ENCODE measurements at places on chromosomes 4 and X.

DNA sequence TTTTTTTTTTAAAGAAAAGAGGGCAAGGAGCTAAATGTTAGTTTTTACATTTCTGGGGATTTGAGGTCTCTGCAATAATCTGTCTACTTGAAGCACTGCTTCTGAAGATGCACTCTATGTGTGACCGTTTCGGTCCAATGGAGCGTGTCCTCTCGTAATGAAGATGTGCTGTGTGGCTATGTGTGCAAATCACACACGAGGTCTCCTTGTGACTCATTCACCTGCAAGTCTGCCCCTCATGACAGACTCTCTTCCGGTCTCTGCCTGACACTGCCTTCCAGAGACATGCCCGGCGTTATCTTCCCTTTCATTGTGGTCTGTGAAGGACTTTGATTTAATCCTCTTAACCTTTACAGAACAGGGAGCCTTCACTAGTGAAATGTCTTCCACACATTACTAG is 84.3 kb downstream of the TRAM1L1 start:
- DNase-seq, result no peak

DNA sequence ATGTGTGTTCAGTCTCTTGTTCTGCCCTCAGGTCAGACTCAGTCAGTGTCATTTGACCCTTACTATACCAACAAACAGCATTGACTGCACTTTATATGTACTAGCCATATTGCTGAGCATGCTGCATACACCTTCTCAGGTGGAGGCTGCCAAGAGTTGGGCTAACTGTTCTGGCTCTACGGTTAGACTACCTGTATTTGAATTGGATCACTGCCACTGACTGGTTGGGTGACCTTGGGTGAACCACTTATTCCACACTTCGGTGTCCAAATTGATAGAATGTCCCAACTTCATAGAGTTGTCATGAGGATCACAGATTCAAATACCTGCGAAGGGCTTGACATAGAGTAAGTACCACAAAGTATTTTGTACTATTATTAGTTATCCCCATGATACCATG is 91.2 kb upstream of the GPR50 start:
- DNase-seq, result no peak

DNA sequence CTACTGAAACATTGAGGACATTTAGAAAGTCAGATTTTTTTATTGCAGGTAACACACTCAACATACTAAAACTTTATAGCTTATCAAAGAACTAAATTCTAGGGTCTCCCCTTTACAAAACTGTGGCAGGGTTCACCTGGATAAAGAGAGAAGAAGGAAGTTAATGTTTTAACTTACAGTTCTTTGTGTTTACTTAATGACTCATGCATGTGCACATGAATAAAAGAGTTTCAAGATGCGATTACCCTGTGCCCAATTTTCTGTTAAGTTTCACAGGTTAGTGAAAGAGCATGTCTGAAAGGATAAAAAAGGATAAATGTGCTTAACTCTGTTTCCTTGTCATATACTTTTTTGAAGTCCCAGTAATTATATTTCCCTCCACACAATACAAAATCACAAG is 16.8 kb downstream of the DCAF8L1 start:
- no peak for DNase-seq

DNA sequence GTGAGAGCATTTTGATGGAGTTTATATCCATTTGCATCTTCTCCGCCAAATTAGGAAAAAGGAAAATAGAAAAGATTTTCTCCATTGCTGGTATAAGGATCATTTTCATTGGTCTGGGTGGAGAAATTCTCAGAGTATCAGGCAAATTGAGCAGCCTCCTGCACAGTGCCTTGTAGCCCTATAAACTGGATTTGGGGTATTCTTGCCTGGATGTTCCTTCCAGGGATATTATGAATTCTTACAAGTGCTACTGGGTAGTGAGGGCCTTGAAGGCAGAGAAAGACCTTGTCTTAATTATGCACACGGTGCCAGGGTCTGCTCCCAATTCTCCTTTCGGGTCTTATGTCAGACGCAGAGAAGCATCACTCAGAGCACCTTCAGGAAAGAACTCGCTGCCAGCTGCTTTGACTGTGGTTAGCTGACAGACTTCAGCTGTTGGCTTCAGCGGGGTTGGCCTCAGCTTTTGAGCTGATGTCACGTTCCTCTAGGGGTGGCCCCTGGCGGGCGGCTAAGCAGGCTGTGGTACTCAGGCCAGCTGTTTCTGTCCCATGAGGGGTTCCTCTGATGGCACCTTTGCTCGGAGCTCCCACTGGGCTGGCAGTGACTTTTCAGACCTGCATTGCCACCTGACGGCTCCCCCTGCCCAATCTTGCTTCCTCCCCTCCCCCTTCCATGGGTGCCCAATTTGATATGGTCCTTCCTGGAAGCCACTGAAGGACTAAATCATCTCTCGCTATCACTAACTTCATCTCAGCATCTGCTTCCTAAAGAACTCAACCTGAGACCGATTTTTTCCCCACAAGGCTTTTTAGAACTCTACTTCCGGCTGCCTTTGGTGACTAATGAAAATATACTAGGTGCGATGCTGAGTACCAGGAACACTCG is 519.5 kb downstream of the BCOR start:
- no peak for DNase-seq

- peak; percentile 3 for DNase-seq
These were observed 71.8 kb upstream of the NR3C2 start for GRCh38 chr4:148514041-148514440.
